ENCODE measurements at places on chromosomes 12 and 14.

DNA sequence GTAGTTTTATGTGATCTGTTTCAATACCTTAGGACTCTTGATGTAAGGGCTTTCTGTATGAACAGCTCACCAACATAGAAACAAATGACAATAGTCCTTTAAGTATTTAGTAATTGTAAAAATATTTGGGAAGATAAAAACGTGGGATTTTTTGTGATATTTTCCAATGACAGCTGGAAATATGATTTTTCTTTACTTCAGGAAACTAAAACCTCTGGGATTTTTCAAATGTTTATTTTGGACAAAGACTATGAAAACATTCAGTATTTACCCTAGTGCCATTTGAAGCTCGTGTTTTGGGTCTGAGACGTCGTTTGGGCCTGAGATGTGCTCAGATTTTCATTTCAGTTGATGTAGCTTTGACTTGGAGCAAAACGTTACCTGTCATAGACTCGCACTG, 240.0 kb downstream of the BMP4 start:
- no peak for DNase-seq

DNA sequence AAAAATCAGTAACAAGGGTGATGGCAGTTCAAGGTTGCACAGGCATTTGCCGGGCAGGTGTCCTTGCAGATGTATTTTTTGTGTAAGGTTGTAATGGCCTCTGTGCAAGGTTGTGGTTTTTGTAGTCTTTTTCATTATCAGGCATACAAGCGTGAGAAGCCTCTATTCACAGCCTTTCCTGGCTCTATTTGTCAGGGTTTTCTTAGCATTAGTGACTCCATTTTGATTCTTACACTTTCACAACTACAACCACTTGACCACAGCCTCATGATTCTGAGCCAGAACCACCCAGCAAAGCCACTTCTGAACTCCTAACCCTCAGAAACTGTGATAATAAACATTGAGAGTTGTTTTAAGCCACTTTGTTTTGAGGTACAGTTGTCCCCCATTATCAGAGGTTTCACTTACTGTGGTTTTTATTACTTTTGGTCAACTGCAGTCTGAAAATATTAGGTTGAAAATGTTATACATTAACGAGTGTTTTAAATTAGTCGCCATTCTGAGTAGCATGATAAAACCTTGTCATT, 27.5 kb upstream of the CHGA start:
- no peak for DNase-seq

GRCh38 chr12:14946162-14946561, 7.8 kb upstream of the ERP27 start:
- DNase-seq: no peak

- no peak for DNase-seq
Observed at GRCh38 chr14:74841230-74842207, 34.4 kb downstream of the PROX2 start.

DNA sequence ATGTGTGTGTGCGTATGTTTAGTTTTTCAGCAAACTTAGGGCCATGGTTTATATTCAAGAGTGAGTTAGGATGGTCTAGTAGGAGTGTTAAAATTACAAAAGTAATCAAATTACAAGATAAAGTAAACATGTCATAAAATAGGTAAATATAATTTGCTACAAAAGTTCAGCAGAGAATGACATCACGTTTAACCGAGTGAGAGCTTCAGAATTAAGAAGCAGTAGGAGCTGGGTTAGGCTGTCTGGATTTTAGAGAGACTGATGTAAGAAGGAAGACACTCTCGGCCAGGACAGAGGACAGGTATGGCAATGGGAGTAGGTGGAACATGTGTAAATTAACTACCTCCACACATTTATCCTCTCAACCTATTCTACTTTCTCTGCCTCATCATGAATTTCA, 11.6 kb upstream of the MGST1 start:
- DNase-seq: no peak

GRCh38 chr14:92960706-92961566, 38.0 kb downstream of the CHGA start:
- no peak for DNase-seq

GRCh38 chr12:24172031-24172772, 222.7 kb upstream of the SOX5 start:
- no peak for DNase-seq

DNA sequence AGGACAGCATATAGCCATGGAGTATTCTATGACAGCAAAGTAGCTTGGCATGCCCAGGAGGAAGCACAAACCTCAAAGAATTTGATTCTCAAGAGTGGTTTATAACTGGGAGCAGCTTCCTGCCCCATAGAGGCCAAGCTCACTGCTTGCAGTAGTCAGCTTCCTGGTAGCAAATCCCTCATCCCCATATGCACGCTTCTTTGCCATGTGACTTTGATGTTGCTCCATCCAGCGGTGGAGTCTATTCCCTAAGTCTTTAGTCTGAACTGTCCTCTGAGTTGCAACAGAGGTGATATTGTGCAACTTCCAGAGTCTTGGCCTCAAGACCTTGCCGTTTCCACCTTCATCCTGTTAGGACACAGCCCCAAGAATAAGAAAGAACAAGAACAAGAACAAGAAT, 996.8 kb upstream of the TMEM132C start:
- no peak for DNase-seq

Measured in GM12891 (cell line).